NCI-H526 (cell line): ENCODE measurements at places on chromosomes 1 and 21.

DNA sequence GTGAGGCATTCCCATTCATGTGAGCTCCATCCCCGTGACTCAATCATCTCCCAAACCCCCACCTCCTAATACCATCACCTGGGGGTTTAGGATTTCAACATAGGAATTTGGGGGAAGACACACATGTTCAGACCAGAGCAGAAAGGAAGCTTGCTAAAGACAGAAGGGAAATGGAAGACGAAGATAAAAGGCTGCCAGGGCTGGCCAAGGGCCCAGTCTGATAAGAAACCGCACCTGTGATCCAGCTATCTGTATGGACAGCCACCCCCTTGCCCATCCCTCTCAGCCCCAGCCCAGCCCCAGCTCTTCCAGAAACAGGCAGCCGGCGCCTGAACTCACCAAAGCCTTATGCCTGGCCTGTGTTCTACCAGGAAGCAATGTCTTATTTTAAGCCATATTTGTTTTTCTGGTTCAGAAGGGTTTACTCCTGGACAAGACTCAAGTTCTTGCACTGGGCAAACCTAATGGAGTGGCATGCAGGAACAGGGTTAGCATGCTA lies 198.4 kb upstream of the VAMP3 start:
- DNase-seq: no peak

DNA sequence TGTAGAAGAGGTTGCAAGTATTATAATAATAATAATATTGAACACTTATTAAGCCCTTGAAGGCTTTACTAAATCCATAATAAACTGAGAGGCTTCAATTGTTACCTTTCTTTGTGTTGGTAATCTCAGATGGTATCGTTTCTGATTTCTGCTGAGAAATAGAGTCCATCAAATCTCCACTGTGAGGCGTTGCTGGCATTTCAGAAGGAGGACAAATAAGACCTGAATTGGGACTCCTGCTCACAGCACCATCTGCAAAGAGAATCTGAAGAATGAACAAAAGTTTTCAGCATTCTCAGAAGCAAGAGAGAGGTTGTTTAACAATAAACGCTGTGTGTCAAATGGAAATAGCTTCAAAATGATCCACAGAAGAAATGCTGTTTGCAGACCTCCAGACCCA lies 93.7 kb downstream of the WDR3 start:
- DNase-seq: no peak

GRCh38 chr1:53031732-53032131 lies 30.3 kb upstream of the PODN start:
- DNase-seq: no peak

DNA sequence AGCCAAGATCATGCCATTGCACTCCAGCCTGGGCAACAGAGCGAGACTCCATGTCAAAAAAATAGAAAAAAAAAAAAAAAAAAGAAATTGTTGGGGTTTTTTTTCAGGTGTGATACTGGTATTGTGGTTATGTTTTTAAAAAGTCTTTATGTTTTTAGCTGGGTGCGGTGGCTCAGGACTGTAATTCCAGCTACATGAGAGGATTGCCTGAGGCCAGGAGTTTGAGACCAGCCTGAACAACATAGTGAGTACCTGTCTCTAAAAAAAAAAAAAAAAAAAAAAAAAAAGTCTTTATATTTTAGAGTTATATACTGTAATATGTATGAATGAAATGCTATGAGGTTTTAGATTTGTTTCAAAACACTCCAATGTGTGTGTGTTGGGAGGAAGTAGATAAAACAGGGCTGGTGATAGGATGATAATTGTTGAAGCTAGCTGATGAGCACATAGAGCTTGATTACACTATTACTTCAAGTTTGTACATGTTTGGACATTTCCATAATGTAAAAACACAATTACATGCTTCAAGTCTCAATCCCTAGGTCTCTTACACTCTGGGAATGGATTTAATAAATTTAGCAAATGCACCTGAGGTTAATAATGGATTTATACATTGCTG lies 30.2 kb upstream of the ATP5PO start:
- peak; percentile 68 for DNase-seq

GRCh38 chr1:1599030-1599934 lies 653 bp downstream of the FNDC10 start:
- peak; percentile 60 for DNase-seq

DNA sequence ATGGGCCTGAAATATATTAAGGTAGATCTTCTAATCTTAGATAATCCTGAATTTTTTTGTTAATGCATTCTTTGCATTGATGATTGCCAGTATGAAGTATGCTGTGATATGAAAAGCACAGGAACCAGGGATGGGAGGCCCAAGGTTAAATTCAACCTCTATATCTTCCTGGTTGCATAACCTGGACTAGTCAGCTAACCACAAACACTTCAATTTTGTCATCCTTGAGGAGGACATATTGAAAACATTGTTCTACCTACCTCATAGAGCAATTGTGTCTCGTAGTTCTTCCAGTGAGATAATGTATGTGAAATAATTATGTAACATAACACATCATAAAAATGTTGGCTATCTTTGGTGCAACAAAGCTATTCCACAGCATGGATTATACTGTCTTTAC lies 25.6 kb downstream of the PDC start:
- no peak for DNase-seq

GRCh38 chr1:50300297-50300696 lies 122.9 kb downstream of the DMRTA2 start:
- no peak for DNase-seq

- DNase-seq: no peak
These were observed 402.8 kb downstream of the MATN1 start for GRCh38 chr1:30320581-30320890.

- DNase-seq: peak; percentile 10
These were observed 648.5 kb downstream of the LMO4 start for GRCh38 chr1:87977145-87977544.

DNA sequence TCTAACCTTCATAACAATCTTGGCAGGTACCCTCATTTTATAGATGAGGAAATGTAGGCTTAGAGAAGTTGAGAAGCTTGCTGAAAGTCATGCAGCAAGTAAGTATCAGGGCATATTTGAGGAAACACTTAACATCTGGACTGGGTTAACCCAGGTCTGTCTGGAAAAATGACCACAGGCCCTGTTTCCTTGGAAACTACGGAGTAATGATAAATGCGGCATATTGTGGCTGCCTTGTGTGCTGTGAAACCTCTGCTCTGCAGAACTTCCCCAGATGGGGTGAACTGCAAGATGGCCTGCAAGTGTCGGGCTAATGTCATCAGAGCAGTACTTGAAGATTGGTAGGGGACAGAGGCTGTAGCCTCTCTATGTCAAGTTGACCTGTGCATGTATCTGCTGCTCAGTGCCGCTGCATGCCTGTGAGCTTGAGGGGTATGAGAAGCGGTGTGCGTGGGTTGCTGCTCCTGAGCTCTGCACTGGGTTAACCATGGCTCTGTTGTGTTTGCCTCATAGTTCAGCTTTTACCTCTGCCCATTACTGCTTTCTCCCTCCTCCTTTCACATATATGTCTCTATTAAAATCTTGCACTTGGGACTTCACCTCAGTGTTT lies 83.1 kb downstream of the WDR3 start:
- no peak for DNase-seq

DNA sequence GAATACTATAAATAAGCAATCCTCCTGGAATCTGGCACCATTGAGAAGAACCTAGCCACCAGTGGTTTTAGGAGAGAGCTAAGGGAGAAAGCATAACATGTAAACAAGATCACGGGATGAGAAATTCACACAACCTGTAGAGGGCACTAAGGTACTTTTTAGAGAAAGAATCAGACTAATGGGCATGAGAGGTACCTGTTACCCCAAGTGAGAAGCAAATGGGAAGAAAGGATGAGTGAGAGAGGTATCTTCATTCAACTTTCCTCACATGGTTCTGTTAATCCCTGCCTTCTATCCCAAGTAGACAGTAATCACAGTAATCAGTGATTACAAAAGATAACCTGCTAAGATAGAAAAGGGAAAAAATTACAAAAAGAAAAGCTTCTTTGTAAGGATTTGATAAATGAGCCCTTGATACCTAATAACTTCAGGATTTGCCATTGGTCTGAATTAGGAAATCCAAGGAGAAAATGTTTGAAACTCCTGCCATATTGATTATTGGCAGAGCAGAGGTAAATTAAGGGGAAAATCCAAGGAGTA lies 251.1 kb upstream of the ADGRL2 start:
- peak; percentile 20 for DNase-seq

GRCh38 chr1:74858136-74858535 lies 125.2 kb downstream of the TYW3 start:
- DNase-seq: no peak

DNA sequence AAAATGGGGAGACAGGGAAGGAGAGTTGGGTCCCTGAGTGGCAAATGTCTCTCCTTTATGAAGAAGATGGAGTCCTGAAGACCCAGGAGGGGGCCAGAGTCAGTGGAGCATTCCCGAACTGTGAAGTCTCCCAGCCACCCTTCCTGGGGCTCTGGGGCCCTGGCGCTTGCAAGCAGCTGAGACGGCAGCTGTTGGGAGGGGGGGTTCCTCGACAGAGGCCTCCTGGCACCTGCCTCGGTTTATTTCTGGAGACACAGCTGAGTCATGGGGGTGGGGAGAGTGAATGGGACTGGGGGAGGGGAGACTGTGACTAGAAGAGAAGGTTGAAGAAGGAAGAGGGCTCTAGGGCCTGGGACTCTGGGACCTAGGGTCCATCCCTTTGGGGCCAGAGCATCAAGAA lies 14.0 kb downstream of the NES start:
- DNase-seq: no peak

DNA sequence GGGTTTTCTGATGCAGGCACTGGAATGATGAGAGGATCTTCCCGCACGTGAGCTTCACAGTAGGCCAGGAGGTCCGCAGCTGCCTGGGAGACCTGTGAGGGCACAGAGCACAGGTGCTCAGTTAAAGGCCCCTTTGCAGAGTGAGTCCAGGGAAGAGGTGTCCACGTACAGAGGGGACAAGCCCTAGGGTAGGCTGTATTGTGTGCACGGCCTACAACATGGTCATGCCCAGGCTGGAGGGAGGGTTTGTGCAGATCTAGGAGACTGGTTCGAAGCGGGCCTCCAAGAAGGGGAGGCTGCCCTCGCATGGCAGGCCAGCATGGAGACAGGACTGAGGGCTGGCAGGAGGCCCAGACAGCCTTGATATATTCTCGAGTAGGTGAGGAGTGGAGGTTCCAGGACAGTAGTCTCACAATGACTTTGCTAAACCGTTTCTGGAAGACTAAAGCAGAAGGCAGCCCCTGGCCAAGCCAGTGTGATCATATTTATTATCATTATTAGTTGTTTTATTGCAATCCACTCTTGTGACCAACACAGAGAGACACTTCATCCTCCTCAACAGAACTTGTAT lies 48.0 kb upstream of the B3GALNT2 start:
- no peak for DNase-seq

GRCh38 chr1:204162494-204163074 lies 3.6 kb downstream of the REN start:
- DNase-seq: peak; percentile 85

- no peak for DNase-seq
These were observed 586.5 kb downstream of the PTBP2 start for GRCh38 chr1:97308131-97308530.

- no peak for DNase-seq
These were observed 112.5 kb downstream of the MRPL39 start for GRCh38 chr21:25494804-25495203.

- DNase-seq: no peak
These were observed 93.2 kb upstream of the AJAP1 start for GRCh38 chr1:4561205-4561604.

DNA sequence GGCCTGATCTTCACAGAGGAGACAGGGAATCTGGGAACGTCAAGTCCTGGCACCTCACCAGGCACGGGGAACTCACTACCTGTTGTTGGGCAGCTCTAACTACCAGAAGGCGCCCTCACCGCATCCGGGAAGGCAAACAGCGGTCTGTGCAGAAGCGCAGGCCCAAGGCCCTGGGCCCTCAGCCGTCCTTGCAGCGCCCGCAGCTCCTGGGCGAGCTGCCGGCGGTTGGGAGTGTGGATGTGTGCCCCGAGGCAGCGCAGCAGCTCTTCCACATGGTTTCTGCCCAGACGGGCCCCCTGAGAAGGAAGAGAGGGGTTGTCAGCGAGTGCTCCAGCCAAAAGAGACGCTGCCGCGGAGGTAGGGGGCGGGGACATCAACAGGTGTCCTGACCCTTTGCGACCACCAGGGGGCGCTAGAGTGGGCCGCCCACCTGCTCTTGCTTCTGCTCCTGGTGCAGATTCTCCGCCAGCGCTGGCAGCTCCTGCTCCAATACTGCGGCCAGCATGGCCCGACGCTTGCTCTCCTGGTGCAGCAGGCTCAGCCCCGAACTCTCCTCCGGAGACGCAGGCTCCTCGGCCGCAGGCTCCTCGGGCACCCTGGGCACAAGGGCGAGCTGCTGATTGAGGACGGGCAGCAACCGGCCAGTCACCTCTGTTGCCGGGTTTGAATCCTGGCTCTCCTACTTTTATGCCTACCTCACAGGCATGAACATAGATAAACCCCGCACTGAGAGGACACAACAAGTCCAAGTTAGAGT lies 9.3 kb downstream of the MAP3K6 start:
- DNase-seq: no peak
